ENCODE measurements at places on chromosomes 5 and 9.

DNA sequence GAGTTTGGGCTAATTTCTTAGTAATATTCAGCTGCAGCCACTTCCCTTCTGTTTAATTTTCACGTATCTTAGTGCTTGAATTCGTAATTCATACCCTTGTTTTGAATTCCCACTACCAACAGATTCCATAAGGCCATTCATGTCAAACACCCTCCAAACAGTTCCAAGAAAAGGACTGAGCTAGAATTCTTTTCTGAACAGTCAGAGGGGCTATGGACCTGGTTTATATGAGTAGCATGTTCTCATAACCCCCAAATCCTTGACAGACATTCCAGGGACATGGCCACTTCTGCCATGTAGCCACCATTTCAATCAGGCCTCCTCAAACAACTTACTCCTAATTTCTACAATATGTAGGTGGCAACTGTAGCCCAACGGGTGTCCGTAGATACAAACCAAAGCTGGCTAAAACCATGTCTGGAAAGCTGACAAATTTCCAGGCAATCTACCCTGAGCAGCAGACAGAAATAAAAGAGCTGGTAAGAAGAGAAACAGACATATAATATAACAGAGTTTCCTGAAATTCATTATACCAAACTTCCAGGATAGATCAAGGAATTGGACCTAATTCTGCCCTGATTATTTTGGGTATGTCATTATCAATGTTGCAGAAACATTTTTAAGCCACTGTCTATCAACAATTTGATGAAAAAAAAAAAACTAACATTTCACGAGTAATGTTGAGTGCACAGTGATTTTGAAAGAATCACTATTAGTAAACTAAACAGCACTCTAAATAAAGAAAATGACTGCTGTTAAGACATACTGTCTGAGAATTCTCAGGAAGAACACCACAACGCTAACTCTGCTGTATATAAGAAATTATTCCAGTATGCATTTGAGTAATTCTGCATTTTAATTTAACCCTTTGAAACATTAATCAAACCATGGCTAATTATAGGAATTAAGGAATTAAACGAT, 40.7 kb downstream of the EBF1 start:
- H3K27me3 ChIP-seq: peaks cover 50% of the 10 kb centered on the region
- no peaks in the 10 kb centered on the region for H3K36me3 ChIP-seq
- no peaks in the 10 kb centered on the region for H3K4me1 ChIP-seq
- no peak overlapping the region for H3K27ac ChIP-seq

GRCh38 chr5:72108202-72109061, 1.2 kb downstream of the MAP1B start:
- no peak overlapping the region for H3K4me3 ChIP-seq
- H3K27ac ChIP-seq: no peak overlapping the region
- peaks cover 83% of the 10 kb centered on the region for H3K27me3 ChIP-seq
- H3K36me3 ChIP-seq: no peaks in the 10 kb centered on the region
- no peak for DNase-seq

DNA sequence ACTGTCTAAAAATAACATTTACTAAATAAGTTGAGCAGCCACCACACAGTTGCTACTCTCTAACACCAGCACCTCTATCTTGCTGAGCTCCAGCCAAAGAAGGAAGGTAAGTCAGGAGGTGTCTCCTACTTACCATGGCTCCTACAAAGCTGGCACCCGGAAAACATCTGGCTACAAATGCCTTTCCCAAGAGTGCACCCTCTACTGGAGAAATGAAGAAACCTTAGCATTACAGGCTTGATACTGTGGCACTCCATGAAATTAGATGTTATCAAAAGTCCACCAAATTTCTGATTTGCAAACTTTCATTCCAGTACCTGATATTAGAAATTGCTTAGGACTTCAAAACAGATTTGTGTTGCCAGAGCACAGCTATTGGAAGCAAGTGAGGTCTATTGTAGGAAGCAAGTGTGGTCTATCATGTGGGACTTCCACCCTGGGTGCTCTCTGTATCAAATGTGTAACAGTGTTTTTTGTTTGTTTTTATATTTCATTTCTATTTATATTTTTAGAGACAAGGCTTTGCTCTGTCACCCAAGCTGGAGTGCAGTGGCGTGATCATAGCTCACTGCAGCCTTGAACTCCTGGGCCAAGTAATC, 25.7 kb upstream of the RFK start:
- H3K4me3 ChIP-seq: no peak overlapping the region
- peaks cover 38% of the 10 kb centered on the region for H3K4me1 ChIP-seq
- peaks cover 18% of the 10 kb centered on the region for H3K36me3 ChIP-seq
- H3K27ac ChIP-seq: no peak overlapping the region
- no peaks in the 10 kb centered on the region for H3K27me3 ChIP-seq
- no peak for DNase-seq

DNA sequence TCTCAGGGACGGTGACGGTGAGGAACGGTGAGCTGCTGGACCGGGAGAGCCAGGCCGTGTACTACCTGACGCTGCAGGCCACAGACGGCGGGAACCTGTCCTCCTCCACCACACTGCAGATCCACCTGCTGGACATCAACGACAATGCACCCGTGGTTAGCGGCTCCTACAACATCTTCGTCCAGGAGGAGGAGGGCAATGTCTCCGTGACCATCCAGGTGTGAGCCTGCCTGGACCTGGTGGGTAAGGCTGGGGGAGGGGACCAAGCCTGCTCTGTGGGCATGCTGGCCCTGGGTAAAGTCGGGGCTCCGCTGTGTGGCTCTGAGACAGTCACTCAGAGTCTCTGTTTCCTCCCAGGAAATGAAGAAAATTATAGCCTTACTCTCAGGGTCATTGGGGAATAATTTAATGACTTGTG, 29.3 kb downstream of the CDHR2 start:
- H3K4me1 ChIP-seq: peaks cover 7% of the 10 kb centered on the region
- no peak overlapping the region for H3K4me3 ChIP-seq
- H3K27me3 ChIP-seq: no peaks in the 10 kb centered on the region
- DNase-seq: peak; percentile 62

GRCh38 chr5:2282893-2283292, 400.2 kb upstream of the IRX4 start:
- no peaks in the 10 kb centered on the region for H3K27me3 ChIP-seq
- no peak overlapping the region for H3K27ac ChIP-seq
- H3K4me3 ChIP-seq: no peak overlapping the region
- no peaks in the 10 kb centered on the region for H3K36me3 ChIP-seq
- DNase-seq: no peak
- no peaks in the 10 kb centered on the region for H3K4me1 ChIP-seq

DNA sequence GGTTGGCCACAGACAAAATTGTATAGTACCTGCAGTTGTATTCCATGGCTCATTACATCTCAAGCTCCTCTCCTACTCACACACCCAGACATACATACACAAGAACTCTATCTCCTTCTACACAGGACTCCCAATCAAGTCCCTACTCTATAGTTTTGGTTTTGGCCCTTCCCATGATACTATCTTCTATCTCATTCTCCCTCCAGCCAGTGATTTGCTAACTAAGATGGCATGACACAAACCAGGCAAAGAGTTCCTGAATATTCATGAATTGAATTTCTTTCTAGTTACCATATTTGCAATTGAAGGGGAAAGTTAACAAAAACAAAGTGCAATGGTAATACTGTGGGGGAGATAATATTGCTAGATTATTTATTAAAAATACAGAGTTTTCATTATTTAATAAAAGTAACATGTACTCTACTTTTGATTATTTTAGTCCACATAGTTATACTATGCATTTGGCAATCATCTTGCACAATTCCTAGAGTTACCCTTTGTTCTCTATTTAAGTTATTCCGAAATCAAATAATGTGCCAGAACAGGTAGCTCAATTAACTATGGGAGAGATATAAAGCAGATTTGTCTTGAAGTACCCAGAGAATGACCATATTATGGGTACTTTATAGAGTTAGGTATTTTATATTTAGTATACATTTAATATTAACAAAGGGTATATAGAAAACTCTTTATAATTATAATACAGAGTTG, 9.6 kb upstream of the LURAP1L start:
- H3K36me3 ChIP-seq: no peaks in the 10 kb centered on the region
- H3K4me1 ChIP-seq: no peaks in the 10 kb centered on the region
- H3K27me3 ChIP-seq: no peaks in the 10 kb centered on the region
- no peak overlapping the region for H3K4me3 ChIP-seq
- no peak for DNase-seq

DNA sequence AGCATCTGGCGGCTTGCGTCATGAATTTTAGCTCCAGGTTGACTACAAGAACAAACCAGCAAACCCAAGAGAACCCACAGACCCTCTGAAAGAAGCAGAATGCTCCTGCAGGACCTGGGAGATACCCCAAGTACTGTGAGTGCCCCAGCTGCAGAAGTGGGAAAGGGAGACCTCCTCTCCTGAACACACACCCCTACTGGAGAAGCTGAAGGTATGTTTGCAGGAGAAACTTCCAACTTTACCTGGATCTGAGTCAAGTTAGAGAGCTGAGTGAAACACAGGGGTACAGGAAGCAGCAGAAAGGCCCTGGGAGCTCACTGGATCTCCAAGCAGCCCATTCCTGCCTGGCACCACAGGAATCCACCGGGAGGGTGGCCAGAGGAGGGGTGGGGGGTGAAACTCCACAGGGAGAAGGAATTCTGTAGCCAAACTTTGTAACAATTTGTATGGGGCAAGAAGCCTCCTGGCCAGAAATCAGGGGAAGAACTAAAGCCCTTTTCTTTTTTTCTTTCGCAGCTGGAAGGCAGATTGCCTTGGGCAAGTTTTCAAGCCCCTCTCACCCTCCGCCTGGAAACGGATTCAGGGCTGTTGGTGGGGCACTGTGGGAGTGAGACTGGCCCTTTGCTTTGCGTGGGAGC, 576.2 kb downstream of the BNC2 start:
- no peaks in the 10 kb centered on the region for H3K36me3 ChIP-seq
- no peak for DNase-seq
- no peaks in the 10 kb centered on the region for H3K4me1 ChIP-seq
- no peak overlapping the region for H3K27ac ChIP-seq
- H3K4me3 ChIP-seq: no peak overlapping the region

DNA sequence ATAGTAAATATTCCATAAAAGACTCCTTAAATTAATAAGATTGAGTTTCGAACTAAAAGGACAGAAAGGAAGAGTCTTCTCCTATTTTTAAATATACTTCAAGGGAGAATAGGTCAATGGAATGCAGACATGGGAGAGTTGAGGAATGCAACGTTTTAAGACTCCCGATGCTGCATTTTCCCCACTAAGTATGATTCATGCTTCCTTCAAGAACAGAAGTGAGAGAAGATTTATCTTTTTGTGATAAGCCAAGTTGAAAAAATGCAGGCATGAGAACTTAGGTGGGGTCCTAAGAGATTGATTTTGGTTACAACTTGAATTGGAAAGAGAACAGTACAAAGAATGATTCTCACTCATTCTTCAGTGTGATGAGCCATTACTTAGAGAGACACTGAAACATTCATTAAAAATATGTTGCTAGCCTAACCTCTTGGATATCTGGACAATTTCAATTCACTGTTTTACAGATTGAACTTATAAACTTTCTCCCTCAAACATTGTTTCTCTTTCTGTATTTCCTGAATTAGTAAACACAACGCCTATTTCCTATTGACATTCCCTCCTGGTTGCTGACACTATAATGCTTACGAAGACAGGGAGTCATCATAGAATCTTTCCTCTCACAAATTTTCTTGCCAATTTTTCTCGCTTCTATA, 1666.1 kb upstream of the WWC1 start:
- DNase-seq: no peak
- no peak overlapping the region for H3K27ac ChIP-seq
- H3K4me3 ChIP-seq: no peak overlapping the region
- no peaks in the 10 kb centered on the region for H3K36me3 ChIP-seq

DNA sequence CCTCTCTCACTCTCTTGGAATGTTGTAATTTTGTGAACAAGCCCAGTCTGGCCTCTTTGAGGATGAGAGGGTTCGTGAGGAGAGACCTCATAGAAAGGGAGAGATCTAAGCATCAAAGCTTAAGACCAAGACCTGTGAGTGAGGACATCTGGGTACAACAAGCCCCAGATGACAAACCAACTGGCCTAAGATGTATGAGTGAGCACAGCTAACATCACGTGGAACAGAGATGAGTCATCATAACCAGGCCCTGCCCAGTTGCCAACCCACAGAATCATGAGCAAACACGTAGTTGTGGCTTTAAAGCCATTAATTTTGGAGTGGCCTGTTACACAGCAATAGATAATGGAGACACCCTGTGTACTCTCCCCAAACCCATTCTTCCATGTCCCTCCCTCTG, 439.1 kb upstream of the KIF2A start:
- no peak for DNase-seq
- H3K4me1 ChIP-seq: peaks cover 5% of the 10 kb centered on the region
- no peaks in the 10 kb centered on the region for H3K27me3 ChIP-seq
- H3K4me3 ChIP-seq: no peak overlapping the region
- H3K27ac ChIP-seq: no peak overlapping the region

GRCh38 chr5:146725025-146725424, 153.5 kb downstream of the PPP2R2B start:
- no peak for DNase-seq
- H3K27ac ChIP-seq: no peak overlapping the region
- H3K27me3 ChIP-seq: no peaks in the 10 kb centered on the region
- peaks cover 10% of the 10 kb centered on the region for H3K4me1 ChIP-seq

- H3K27ac ChIP-seq: no peak overlapping the region
- no peak overlapping the region for H3K4me3 ChIP-seq
- no peaks in the 10 kb centered on the region for H3K27me3 ChIP-seq
- peaks cover 17% of the 10 kb centered on the region for H3K36me3 ChIP-seq
Observed at GRCh38 chr9:5428794-5429528, 8.8 kb downstream of the PLGRKT start.

GRCh38 chr5:138790684-138791083, 37.5 kb downstream of the CTNNA1 start:
- no peak overlapping the region for H3K27ac ChIP-seq
- H3K4me3 ChIP-seq: no peak overlapping the region
- no peak for DNase-seq
- no peaks in the 10 kb centered on the region for H3K27me3 ChIP-seq

- no peaks in the 10 kb centered on the region for H3K27me3 ChIP-seq
- no peak overlapping the region for H3K4me3 ChIP-seq
- H3K36me3 ChIP-seq: no peaks in the 10 kb centered on the region
- H3K4me1 ChIP-seq: no peaks in the 10 kb centered on the region
Observed at GRCh38 chr5:104513121-104513602, 950.6 kb upstream of the NUDT12 start.

GRCh38 chr5:165209101-165209727, 1703.8 kb downstream of the MAT2B start:
- no peak for DNase-seq
- no peaks in the 10 kb centered on the region for H3K36me3 ChIP-seq
- no peak overlapping the region for H3K4me3 ChIP-seq
- H3K27ac ChIP-seq: no peak overlapping the region
- H3K27me3 ChIP-seq: no peaks in the 10 kb centered on the region
- H3K4me1 ChIP-seq: no peaks in the 10 kb centered on the region

DNA sequence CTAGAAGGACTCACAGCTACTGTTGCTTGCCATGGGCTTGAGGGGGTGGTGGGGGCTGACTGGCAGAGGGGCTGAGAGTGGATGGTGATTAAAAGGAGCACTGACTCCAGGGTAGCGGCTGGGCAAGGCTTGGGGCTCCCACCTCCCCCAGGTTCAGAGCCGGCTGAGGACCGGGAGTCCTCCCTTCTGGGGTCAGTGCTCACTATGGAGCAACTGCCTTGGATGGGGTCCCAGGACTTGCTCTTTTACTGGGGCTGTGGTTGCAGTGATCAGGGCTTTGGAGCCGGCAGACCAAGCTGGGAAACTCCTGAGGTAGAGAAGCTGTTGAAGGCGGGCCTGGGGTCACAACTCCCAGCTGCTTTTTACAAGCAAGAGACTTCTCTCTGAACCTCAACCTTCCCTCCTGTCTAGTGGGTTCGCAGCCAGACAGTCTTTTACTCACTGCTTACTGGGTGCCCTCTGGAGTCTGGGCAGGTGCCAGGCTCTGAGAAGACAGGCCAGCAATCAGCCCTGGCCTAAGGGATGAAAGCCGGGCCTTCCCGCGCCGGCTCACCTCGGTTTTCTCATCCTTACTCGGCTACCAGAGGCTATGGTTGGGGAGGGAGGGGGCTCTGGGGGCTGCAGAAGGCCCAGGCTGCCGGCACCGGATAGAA, 795 bp upstream of the ASS1 start:
- DNase-seq: no peak
- peaks cover 14% of the 10 kb centered on the region for H3K4me1 ChIP-seq
- H3K4me3 ChIP-seq: no peak overlapping the region
- peaks cover 28% of the 10 kb centered on the region for H3K27me3 ChIP-seq
